ENCODE measurements at places on chromosomes 5 and 9.

DNA sequence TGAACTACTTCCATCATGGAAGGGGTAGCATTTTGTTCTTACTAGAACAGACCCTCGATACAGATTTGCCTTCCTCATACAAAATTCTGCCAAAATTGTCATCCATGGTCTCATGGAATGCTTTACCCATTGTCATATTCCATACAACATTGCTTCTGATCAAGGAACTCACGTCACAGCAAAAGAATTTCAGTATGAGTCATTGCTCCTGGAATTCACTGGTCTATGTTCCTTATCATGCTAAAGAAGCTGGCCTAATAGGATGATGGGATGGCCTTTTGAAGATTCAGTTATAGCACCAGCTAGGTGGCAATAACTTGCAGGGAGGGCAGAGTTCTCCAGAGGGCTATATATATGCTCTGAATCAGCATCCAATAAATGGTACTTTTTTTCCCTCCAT, 18.2 kb upstream of the FNIP1 start:
- DNase-seq, result no peak

- no peak for DNase-seq
These were observed 7.5 kb upstream of the AKNA start for GRCh38 chr9:114395334-114395617.

GRCh38 chr5:150317048-150318003, 14.6 kb upstream of the ARSI start:
- DNase-seq, result no peak

- no peak for DNase-seq
These were observed 278.2 kb downstream of the SLIT3 start for GRCh38 chr5:169022718-169023117.

GRCh38 chr5:10985721-10986110, 224.7 kb upstream of the DAP start:
- DNase-seq, result no peak

DNA sequence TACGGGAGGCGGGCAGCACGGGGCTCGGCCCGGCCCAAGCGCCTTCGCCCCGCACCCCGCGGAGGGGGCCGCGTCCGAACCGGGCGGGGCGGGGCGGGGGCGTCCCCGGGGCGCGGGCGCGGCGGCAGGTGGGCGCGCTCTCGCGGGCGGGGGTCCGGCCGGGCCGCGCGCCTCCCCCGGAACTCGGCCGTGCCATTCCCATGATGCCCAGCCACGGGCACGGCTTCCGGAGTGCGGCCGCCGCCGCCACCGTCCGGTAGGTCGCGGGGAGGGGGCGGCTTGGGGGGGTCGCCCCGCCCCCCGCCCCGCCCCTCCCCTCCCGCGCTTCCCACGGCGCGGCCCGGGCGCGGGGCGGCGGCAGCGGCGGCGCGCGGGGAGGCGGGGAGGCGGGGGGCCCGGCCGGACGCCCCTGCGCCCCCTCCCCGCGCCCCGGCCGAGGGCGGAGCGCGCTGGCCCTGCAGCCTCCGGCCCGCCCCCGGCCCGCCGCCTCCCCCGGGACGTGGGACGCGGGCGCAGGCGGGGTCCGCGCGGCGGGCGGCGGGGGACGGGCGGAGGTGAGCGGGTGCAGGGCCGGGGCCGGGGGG, at the start of gene PPP1R26:
Gene PPP1R26 (plus strand): TSS at position 314 of the 584 bp plus-strand sequence. CDS start 4,729 bp downstream, outside the sequence.
- no peak for DNase-seq

DNA sequence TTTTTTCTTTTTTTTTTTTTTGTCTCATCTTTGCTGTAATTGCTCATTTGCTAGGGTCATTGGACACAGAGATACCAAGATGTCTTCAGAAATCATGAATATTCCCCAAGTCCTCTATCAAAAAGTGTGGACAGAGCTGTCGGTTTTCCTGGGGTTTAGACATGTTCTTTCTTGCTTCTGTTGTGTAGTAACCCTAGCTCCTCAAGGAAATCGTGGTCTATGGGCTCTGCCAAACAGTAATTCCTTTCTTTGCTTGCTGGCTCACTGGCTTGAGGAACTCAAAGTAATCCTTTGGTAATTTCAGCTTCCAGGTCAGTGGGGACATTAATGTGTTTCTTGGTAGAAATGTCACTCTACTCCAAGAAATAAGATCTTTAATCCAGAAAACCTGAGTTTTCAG, 101.7 kb downstream of the TMC1 start:
- DNase-seq, result no peak

DNA sequence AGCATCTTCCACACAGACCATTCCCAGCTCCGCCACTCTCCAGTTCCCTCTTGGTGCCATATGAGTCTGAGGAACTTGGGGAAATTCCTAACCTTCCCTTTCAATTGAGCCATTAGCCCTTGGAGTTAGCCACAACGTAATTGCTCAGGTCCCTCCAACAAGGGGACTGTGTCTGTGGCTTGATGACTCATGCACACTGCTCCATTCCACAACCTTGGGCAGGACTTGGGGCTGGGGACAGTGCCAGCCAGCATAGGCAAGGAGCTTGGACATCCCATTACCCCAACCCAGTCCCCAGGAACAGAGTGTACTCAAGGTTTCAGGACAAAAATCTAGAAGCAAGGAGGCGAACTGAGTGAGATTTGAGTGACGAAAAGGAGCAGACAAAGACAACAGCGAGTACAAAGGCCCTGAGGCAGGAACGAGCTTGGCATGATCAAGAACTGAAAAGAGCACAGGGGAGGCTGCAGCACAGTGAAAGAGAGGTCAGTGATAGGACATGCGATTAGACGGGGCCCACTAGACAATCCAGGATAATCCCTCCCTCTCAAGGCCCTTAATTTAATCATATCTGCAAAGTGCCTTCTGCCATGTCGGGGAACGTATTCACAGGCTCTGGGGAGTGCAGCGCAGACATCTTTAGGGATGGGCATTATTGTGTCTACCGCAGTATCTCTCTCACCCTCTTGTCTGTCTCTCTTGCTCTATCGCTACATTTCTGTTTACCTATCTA, 16.0 kb upstream of the JADE2 start:
- no peak for DNase-seq

DNA sequence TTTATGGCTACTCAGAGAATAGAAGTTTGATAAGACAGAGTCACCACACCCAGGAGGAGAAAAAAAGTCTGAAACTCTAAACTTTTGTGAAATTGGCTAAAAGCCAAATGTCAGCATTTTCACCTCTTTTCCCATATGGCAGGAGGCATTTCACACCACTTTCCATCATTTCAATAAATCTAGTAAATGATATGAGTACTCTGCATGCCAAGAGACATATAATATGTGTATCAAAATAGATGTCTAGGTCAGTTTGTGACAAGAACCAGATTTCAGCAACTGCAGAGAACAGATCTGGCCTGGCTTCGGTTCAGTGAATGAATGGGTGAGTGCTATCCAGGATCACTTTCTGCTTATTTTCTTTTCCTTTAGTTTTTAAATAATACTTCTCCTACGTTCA, 470.8 kb downstream of the ENC1 start:
- no peak for DNase-seq

GRCh38 chr5:117457656-117458055, 883.0 kb upstream of the SEMA6A start:
- DNase-seq, result no peak

GRCh38 chr5:64634997-64635686, 55.2 kb upstream of the SHISAL2B start:
- peak; percentile 40 for DNase-seq

- no peak for DNase-seq
These were observed 5.4 kb upstream of the NKX2-5 start for GRCh38 chr5:173240091-173241050.

- DNase-seq, result no peak
These were observed 25.2 kb upstream of the TNIP1 start for GRCh38 chr5:151106043-151106442.

DNA sequence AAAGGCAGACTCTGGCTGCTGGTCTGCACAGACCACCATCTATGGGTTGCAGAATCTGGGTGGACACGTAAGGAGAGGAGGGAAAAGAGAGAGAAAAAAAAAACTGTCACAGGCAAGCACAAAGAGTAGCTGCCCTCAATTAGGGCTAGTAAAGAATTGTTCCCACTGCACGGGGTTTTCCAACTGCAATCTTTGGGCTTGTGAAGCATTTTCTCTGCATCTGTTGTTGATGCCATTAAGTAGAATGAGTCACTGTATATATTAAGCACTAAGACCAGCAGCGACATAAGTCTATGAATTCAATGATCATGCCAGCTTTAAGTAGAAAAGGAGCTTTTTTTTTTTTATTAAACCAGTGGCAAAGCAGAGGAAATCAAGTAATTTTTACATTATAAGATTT, 40.2 kb downstream of the MED10 start:
- DNase-seq, result no peak

GRCh38 chr5:62457071-62457470, 44.5 kb downstream of the IPO11 start:
- no peak for DNase-seq

DNA sequence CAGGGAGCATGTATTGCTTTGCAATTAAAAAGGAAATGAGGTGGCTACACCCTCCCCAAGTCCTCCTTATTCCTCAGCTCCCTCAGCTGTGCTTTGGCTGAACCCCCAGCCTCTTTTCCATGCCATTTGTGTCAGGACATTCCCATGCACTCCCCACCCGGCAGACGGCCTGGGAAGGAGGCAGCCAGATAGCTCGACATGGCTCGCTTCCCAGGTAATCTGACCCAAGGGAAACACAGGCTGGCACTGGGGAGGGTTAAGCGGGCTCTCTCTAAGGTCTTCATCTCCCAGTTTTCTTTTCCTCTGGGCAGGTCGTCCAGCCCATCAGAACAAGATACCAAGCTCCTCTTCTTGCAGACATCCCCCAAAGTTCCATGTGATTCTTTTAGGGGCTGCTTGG, 31.2 kb downstream of the BTNL9 start:
- no peak for DNase-seq

DNA sequence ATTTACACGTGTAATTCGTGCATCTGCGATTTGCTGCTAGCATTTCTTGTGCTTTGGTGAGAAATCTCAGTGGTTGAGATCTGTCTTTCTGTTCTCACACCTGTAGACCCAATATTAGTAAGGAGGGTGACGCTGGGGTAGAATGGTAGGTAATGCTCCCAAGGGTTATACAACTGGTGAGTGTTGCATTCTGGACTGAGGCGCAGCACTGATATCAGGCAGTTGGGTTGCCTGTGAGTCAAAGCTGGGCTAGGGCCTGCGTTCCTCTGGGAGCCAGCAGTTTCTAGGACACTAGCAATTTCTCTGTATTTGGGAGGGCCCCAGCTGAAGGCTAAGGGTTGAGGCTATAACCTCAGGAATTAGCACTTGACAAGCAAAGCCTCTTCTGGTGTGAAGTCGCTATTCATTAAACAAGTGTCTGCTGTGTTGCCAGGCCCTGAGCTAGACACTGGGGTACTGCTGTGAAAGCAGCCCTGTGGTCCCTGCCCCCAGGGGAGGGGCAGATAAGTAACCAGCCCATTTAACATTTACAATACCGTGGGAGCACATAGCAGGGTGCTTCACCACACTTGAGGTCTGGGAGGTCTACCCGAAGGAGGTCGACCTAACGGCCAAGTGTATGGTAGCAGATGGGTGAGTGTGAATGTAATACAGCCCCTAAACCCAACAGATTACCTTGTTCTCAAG, 28.7 kb downstream of the LARP1 start:
- no peak for DNase-seq

GRCh38 chr5:35476797-35477196, 140.9 kb upstream of the SPEF2 start:
- DNase-seq, result no peak

- DNase-seq, result no peak
These were observed 137.5 kb downstream of the MAT2B start for GRCh38 chr5:163642904-163643303.

GRCh38 chr9:17484906-17485305, 94.0 kb upstream of the SH3GL2 start:
- DNase-seq, result no peak

DNA sequence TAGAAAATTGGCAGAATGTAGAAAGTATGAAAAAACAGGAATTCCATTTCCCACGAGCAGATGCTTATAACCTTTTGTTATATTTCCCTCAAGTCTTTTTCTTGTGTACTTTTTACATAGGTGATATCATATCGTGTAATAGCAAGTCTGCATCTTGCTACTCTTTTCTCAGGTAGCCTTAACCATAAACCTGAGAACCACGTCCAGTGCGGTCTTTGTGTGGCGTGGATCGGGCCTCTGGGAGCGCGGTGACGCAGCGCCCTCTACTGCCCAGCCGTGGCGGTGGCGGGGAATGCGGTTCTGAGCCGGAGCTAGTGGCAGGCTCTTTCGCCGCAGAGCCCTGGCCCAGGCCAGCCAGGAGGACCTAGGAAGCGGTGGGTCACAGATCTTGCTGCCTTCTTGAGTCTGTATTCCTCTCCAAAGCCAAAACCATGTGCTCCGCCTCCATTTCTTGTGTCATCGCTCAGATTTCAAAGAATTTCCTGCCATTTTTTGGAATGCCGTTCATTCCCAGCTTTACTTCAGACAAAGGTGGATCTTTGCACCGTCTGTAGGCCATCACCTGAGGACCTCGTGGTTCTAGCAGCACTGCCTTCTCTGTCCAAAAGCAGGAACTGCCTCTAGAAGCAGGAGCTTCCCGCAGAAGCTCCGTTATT, 71.9 kb downstream of the MVB12B start:
- peak; percentile 85 for DNase-seq

GRCh38 chr5:118478852-118479251, 509.5 kb downstream of the DTWD2 start:
- no peak for DNase-seq

DNA sequence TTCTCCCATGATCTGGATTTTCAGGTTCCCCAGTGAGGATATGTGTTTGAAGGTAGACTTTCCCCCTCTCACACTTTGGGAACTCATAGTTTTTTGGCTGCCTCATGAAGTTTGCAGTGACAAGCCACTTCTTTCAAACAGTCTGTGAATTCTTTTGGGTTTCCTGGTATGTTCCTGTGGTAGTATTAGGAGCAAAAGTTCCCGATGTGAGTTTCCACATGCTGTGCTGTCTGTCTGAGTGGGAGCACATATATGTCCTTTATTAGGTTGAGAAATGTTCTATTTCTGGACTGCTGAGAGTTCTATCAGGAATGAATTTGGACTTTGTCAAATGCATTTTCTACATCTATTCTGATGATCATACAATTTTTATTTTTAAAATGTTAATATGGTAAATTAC, 273.2 kb upstream of the TARS1 start:
- no peak for DNase-seq

- DNase-seq, result no peak
These were observed 10.2 kb downstream of the NREP start for GRCh38 chr5:111746791-111747190.

- no peak for DNase-seq
These were observed 156.9 kb downstream of the UNC13B start for GRCh38 chr9:35318741-35319140.

GRCh38 chr5:1857256-1857600, 25.5 kb downstream of the IRX4 start:
- DNase-seq, result no peak

- no peak for DNase-seq
These were observed 161.1 kb downstream of the CSNK1G3 start for GRCh38 chr5:123673107-123673506.
